ENCODE measurements at places on chromosomes 12 and 14. TPM values are rescaled to one million over a fixed set of nuclear protein-coding genes. Genes with fewer than 3 reads are reported as not detected.
A peak's percentile ranks its signal among the peaks of the same experiment; 100 is the strongest.

DNA sequence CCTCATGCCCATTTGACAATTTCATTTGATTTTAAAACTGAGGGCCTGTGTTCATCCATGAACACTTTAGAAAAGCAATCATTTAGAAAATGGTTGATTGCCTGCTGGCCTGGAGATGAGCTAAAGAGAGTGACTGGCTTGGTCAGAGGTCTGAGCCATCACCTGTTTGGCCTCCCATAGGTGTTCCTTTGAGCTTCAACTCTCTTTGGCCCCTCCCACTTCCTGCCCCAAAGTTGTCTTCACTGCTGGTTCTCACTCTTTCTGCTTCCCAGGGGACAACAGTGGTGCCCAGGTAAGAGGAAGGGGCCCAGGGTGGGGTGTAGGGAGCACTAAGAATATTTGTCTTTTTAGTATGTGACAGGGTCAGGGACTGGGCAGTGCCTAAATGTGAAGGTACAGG, 4.9 kb upstream of the TCP11L2 start:
- no peak overlapping the region for H3K27ac ChIP-seq
- H3K4me3 ChIP-seq = no peak overlapping the region
- H3K36me3 ChIP-seq = no peaks in the 10 kb centered on the region
- H3K27me3 ChIP-seq = no peaks in the 10 kb centered on the region
- H3K4me1 ChIP-seq = peaks cover 13% of the 10 kb centered on the region
- DNase-seq = no peak

DNA sequence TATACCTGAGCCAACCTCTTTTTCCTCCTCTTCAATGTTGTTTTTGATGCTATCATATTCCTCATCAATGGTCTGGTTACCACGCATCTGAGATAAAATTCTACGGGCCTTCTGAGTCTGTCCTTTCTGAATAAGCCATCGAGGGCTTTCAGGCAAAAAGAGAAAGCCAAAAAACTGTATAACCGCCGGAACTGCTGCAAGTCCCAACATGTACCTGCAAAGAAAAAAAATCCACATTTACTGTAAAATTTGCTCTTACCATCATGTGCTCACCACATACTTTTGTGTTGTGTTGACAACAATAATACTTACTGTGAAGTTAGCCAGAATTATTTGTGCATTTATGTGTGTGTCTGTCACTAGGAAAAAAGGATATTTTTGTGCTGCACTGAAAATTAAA, 77.6 kb downstream of the SLC2A13 start:
- no peak overlapping the region for H3K27ac ChIP-seq
- H3K36me3 ChIP-seq = no peaks in the 10 kb centered on the region
- no peaks in the 10 kb centered on the region for H3K27me3 ChIP-seq

GRCh38 chr12:26979733-26980132, 34.5 kb downstream of the TM7SF3 start:
- H3K4me1 ChIP-seq = no peaks in the 10 kb centered on the region
- no peak for DNase-seq
- peaks cover 39% of the 10 kb centered on the region for H3K36me3 ChIP-seq
- no peak overlapping the region for H3K27ac ChIP-seq

TSPAN8 gene
- total RNA-seq = 0.30 TPM

DNA sequence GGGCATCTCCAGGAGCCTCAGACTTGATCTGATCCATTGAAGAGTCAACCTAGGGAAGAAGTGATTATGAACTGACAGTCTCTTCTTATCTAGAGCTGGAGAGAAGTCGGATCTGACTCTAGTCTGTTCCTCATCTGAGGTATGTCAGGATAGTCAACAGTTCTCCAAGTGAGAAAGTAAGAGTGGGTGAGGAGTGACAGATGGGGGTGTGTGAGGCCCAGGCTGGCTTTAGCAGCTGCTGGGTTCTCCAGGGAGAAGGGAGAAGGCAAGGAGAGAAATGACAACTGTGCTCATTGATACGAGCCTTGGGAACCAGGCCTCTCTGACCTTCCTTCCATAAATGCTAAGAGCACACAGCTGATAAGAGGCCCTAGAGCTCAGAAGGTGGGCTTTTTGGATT, 53.3 kb downstream of the IRAK3 start:
- no peak for DNase-seq
- no peak overlapping the region for H3K27ac ChIP-seq
- H3K36me3 ChIP-seq = no peaks in the 10 kb centered on the region
- H3K27me3 ChIP-seq = peaks cover 4% of the 10 kb centered on the region
- no peaks in the 10 kb centered on the region for H3K4me1 ChIP-seq

DNA sequence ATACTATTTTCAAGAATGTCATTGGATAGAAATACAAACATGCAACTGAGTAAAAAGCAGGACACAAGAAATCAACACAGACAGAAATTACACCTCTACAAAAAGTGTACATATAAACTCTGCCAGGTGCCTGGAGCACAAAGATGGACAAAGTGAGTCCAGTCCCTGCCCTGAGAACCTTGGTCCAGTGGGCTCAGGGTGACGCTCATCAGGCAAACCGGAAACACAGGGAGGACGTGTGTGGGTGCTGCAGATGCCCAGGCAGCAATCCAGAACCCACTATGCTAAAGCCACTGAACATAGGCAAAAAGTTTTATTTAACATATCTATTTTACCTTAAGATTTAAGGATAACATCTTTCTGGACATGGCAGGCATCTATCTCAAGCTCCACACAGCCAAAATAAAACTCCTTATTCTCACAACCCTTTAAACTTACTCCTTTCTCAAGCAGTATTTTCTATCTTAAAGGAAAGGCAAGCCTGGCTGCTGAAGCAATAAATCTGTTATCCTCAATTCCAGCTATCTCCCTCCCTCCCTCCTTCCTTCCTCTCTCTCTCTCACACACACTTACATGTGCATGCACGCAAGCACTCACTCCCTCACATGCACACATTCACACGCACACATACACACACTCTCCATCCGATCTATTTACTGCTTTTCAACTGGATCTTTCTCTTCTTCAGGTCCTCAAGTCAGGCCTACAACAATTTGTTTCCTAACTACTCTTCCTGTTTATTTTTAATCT, 10.2 kb downstream of the PPP1R13B start:
- H3K27ac ChIP-seq = no peak overlapping the region
- no peaks in the 10 kb centered on the region for H3K36me3 ChIP-seq
- H3K4me1 ChIP-seq = no peaks in the 10 kb centered on the region

TAS2R19 gene
- 2.4 TPM for total RNA-seq

DNA sequence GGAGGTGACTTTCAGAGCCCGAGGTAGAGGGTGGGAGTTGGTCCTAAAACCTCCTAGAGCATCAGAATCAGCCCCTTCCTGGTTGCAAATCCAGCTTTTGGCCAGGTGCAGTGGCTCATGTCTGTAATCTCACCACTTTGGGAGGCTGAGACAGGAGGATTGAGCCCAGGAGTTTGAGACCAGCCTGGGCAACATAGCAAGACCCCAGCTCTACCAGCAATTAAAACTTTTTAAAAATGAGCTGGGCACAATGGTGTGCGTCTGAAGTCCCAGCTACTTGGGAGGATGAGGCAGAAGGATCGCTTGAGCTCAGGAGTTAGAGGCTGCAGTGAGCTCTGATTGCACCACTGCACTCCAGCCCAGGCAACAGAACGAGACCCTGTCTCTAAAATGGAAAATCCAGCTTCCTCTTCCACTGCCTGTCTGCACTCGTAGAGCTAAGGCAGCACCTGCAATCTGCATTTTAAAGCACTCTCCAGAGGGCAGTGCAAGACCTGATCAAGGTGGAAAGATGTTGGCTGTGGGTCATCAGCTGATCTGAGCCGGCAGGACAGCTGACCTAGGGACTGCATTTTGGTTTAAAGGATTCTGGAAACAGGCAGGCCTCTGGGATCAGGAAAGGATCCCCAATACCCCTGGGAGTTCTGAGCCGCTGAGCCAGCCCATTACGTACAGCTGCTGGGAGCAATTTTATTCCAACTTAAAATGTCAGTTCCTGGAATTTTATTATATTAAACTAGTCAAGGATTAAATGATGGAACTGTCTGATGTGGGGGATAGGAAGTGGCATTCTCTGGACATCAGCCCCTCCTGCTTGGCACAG, 1.8 kb upstream of the TESC start:
- no peak overlapping the region for H3K27ac ChIP-seq
- DNase-seq = no peak
- no peaks in the 10 kb centered on the region for H3K36me3 ChIP-seq
- H3K4me3 ChIP-seq = no peak overlapping the region
- peaks cover 30% of the 10 kb centered on the region for H3K4me1 ChIP-seq

DNA sequence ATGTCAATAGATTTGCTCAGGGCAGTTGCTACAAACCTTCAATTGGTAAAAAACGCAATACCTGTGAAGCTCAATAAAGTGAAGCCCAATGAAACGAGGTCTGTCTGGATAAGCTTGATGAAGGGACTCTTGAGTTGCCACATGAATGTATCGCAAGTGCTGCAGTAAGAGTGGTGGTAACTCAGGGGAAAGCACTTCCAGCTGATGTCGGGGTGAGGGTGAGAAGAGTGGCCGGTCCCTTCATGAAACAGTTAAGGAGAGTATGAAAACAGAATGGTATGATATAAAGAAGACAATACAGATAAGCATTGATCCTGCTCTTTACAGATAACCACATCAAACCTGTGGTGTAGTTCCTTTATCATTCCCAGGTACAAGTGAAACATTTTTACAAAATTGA, 83.4 kb upstream of the EVL start:
- H3K4me1 ChIP-seq = no peaks in the 10 kb centered on the region
- H3K27me3 ChIP-seq = no peaks in the 10 kb centered on the region
- no peak overlapping the region for H3K27ac ChIP-seq
- H3K4me3 ChIP-seq = no peak overlapping the region

SLC25A47 gene
- not detected for total RNA-seq

DNA sequence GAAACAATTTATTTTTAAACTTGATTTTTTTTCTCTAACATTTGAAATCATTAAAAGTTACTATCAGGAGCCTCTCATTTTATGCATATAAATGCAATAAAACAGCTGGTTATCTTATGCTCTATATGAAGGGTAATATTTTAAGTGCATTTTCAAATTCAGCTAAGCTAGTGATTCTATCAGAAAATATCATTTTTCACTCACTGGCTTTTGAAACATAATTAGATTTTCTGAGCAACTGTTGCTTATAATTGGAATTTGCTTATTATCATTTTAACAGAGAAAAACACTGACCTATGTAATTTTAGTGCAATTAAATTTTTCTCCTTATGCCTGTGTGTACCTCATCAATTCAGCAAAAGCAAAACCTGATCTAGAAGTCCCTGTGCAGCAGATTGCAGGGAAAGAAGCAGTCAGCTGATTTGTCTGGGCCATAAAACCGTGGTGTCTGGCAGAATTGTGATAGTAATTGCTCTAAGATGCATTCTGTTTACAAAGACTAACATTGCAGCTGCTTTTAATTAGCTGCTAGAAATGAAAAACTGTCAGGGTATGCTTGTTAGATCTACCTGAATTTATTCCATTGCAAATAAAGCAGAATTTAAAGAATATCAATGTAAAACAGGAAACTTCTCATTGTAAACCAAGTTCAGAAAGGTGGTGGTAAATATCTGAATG, 75.0 kb downstream of the BICD1 start:
- no peaks in the 10 kb centered on the region for H3K4me1 ChIP-seq
- no peak overlapping the region for H3K27ac ChIP-seq

WIF1 gene
- total RNA-seq = not detected

DNA sequence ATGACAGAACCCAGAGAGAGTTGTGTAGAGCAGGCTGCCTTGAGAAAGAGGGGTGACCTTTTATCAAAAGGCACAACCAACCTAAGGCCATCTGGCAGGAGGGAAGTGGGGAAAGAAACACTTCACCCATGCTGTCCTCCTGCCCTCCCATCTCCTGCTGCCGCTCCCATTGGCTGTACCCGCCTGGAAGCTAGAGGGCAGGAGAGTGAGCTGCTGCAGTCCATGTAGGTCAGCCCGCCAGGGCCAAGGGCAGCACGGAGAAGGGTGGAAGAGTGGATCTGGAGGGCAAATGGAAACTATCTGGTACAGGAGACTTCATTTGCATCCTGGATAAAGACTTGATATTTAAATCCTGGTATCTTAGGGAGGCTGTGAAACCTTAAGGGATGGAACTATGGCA, 11.5 kb upstream of the CABP1 start:
- no peak for DNase-seq
- peaks cover 12% of the 10 kb centered on the region for H3K27me3 ChIP-seq
- no peak overlapping the region for H3K27ac ChIP-seq

DNA sequence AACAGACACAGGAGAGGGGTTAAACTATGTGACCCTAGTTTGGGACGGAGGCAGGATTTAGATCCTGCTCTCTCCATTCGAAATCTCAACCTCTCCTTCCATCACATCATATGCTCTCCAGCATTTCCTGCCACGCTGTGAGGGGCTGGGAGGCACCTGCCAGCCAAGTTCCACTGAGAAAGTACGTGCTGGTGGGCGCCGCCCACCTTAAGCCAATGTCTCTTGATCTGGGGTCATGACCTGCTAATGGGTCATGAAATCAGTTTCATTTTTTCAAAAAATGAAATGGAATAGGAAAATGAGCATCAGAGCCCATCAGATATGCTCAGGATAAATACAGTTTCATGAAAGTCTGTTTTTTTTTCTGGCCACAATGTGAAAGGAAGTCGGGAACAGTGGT, 7.2 kb downstream of the MCRS1 start:
- no peaks in the 10 kb centered on the region for H3K27me3 ChIP-seq
- peaks cover 25% of the 10 kb centered on the region for H3K36me3 ChIP-seq
- peaks cover 7% of the 10 kb centered on the region for H3K4me1 ChIP-seq
- H3K4me3 ChIP-seq = no peak overlapping the region
- DNase-seq = no peak

GLI1 gene
- 1.6 TPM for total RNA-seq

TOGARAM1 gene
- total RNA-seq = 17.1 TPM

GRCh38 chr12:122003651-122004611, 17.8 kb upstream of the BCL7A start:
- H3K4me3 ChIP-seq = peak overlapping the region; percentile 29
- H3K27me3 ChIP-seq = no peaks in the 10 kb centered on the region
- peaks cover 3% of the 10 kb centered on the region for H3K36me3 ChIP-seq
- DNase-seq = peak; percentile 14
- peaks cover 31% of the 10 kb centered on the region for H3K4me1 ChIP-seq
- no peak overlapping the region for H3K27ac ChIP-seq

GZMH gene
- total RNA-seq = 21.8 TPM

NTF3 gene
- not detected for total RNA-seq

OR4E1 gene
- not detected for total RNA-seq

DNA sequence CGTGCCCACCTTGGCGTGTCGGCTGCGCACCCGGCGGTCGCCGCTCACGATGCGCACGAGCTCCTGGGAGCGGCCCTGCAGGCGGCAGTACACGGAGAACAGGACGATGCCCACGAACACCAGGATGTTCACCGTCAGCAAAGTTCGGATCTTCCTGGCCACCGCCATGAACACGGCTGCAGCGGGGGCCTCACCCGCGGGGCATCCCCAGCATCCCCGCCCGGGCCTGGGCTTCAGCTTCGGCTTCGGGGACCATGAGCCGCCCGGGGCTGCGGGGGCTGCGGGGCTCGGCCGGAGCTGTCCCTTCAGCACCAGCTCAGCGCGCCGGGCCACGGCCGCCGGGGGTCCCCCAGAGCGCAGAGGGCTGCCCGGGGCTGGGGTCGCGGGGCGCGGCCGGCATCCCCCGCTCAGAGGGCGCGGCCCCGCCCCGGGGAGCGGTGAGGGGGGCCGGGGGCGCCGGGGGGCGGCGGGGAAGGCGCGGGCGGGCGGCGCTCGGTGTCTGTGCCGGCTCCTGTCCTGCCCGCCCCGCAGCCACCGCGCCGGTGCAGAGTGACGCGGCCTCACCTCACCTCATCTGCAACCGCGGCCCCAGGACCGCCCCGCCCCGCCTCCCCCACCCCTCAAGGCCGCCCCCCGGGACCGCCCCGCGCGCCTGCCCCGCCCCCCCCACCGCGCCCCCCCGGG, at the start of gene GALNT9:
TSS of gene GALNT9 (minus strand) at position 554 of the 684 bp plus-strand sequence. CDS start at position 168, 386 bp downstream.
- no peaks in the 10 kb centered on the region for H3K36me3 ChIP-seq
